ENCODE measurements at places on chromosomes 11 and 22. TPM values are rescaled to one million over a fixed set of nuclear protein-coding genes. Genes with fewer than 3 reads are reported as not detected.

Gene MS4A6A
- total RNA-seq: 21.6 TPM

Gene PRG2
- not detected for total RNA-seq

DNA sequence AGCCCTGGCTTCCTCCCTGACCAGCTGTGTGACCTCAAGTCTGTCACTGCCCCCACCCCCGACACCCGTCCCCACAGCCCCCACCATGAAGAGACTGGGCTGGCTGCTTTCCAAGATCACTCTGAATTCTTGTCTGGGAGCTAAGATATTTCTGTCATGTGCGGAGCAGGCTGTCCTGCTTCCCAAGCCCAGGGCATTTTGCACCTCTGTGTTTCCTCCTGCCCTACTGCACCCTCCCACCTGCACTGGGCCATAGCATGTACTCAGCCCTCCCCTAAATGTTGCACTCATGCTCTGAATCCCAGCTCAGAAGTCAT, 30.3 kb upstream of the MYEOV start:
- DNase-seq: no peak

DNA sequence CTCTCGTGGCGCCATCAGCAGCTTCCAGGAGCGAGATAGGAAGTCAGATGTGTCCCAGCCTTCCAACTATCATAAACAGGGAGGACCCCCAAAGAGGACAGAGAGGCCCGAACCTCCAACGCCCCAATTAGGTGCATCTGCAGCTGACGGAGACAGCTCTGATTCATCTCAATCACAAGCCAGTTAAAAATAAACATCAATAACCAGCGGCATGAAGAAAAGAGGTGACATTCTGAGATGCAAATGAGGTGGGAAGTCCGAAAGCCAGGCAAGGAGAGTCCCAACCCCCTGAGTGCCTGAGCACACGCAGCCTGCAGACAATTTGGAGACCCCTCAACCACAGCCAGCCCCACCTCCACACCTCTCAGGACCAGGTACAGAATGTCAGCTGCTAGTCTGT, 28.1 kb upstream of the IGSF9B start:
- no peak for DNase-seq

GRCh38 chr11:35688023-35688422, 25.4 kb downstream of the TRIM44 start:
- no peak for DNase-seq
